ENCODE measurements at places on chromosomes 3 and 15. TPM values are rescaled to one million over a fixed set of nuclear protein-coding genes. Genes with fewer than 3 reads are reported as not detected.

DNA sequence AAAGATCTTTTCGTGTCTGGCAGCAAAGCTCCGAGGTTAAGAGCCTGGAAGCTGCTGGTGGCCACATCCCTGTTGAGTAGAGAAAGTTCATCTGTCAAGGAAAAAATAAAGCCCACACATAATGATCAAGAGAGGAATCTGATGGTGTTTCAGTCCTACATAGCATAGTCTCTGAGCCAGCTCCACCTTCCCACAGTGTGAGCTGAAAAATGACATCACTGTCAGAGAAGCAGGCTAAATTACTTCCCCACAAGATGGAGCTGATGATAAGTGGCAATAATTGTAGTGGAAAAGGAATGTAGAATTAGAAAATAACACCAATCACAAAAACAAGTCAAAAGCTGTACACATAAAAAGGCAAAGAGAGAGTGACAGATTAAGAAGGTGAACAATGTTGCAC, 84.5 kb downstream of the AQP9 start:
- no peak overlapping the region for H3K27ac ChIP-seq
- peaks cover under 1% of the 10 kb centered on the region for H3K4me1 ChIP-seq

DNA sequence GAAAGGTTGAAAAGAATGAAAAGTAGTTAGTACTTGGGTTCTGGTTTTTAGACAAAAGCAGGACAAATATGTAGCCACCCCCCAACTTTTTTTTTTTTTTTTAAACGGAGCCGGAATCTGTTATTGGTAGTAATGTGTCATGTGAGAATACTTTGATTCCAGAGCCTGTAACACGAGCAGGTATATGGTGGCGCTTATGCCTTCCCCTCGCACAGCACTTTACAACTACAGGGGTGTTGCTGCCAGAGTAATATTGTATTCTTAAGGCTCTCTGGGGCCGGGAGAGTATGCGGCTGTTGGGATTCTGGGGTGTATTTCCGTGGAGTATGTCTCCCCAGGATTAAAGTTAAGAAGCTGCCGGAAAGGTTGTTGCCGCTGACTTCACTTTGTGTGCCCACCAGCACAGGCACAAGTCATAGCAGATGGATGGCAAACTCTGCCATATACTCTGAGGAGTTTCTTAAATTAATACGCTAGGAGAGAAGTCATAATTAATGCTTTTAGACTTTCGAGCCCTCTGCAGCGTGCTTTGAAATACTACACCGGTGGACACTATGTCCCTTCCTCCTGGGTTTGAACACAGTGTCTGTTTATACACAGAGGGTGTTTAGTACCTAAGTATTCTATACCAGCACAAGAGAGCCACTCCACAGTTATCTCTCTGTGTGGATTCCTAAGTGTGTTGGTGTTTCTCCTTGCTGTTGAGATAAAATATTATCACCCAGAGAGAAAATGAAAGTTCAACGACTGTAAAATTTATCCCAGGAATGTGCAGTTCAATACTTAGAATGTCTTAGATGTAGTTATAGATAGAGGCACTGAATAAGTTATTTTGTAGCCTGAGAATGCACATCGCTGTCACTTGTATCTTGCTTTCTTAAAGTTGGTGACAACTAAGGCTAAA, 1.4 kb downstream of the MBNL1 start:
- no peaks in the 10 kb centered on the region for H3K27me3 ChIP-seq
- peak overlapping the region; percentile 94 for H3K27ac ChIP-seq
- peaks cover 29% of the 10 kb centered on the region for H3K36me3 ChIP-seq
- peaks cover 72% of the 10 kb centered on the region for H3K4me1 ChIP-seq

Gene SHF
- total RNA-seq = 16.3 TPM

DNA sequence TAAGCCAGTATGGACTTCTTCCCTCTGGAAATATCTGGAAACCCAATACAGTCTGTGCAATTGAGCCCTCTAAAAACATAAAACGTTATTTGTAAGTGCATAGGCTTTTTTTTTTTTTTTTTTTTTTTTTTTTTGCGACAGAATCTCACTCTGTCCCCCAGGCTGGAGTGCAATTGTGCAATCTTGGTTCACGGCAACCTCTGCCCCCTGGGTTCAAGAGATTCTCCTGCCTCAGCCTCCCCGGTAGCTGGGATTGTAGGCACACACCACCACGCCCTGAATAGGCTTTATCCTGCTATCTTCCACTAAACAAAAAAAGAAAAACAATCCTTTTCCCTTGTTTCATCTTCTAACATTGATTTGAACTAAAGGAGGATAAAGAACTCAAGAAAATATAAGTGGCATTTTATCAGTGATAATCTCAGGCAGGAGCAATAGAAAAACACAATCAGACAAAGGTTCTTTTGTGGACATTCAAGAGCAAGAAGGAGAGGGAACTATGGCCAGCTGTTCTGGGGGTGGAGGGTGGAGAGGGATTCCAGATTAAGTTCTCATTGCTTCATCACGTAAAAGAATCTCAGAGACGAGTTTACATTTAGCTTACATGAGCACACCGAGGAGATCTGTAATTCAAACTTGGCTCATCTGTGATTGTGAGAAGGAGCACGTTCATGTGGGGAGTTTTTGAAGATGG, 68.6 kb downstream of the ITGB5 start:
- no peak overlapping the region for H3K4me3 ChIP-seq
- no peaks in the 10 kb centered on the region for H3K36me3 ChIP-seq
- DNase-seq = no peak
- no peaks in the 10 kb centered on the region for H3K4me1 ChIP-seq
- H3K27me3 ChIP-seq = peaks cover 26% of the 10 kb centered on the region

Gene ITGA11
- total RNA-seq = 0.27 TPM

GRCh38 chr3:155595371-155595770, 149.5 kb downstream of the PLCH1 start:
- H3K4me1 ChIP-seq = no peaks in the 10 kb centered on the region
- no peak overlapping the region for H3K4me3 ChIP-seq
- H3K27me3 ChIP-seq = no peaks in the 10 kb centered on the region
- H3K36me3 ChIP-seq = no peaks in the 10 kb centered on the region

DNA sequence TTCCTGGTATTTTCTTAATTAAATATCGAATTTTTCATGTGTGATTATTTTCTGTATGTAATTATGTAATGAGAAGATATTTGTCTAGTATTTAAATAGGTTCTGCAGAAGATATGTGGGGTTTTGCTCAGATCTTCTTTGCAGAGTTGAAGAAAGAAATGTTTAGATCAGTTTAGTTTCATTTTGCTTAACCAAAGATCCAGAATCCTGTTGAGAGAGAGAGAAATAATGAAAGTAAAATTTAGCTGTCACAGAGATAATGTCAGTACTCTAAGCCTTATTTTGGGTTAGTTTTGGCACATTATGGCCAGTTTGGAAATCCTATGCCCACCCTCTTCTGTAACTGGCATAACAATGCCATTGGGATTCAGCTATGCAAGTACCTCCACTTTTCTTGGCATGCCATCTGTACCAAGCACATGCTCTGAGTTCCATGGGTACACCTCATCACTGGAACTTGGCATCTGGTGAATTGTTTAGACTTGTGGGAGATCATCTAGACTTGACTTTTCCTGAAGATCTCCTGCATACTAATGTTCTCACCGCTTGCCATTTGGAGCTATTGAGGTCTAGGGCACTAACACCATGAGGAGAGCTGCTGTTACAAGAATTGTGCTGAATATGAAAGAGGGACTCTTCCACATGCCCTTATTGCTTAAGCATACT, 30.9 kb downstream of the PLSCR1 start:
- DNase-seq = no peak
- H3K27ac ChIP-seq = peak overlapping the region; percentile 58
- peaks cover 32% of the 10 kb centered on the region for H3K4me1 ChIP-seq
- H3K4me3 ChIP-seq = peak overlapping the region; percentile 5
- no peaks in the 10 kb centered on the region for H3K27me3 ChIP-seq

DNA sequence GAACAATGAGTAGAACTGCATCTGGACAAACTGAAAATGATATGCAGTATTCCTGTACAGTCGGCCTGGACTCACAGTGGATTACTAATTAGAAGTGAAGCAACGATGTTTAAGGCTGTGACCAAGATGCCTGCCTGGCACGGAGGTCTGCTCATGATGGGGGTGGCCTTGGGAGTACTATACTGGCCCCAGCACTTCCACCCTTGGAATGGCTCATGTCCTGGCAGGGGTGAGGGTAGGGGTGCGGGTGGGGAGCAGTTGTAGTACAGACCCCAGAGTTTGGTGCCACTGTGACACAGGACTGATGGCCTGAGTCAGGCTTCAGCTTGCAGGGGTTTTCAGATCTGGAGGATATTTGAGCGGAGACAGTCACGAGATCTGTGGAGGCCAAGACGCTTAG, 55.1 kb upstream of the ICE2 start:
- H3K27me3 ChIP-seq = no peaks in the 10 kb centered on the region
- peaks cover 56% of the 10 kb centered on the region for H3K4me1 ChIP-seq
- peaks cover 22% of the 10 kb centered on the region for H3K36me3 ChIP-seq
- no peak overlapping the region for H3K4me3 ChIP-seq

Gene STAC
- not detected for total RNA-seq

- no peak overlapping the region for H3K4me3 ChIP-seq
- no peaks in the 10 kb centered on the region for H3K36me3 ChIP-seq
- no peak overlapping the region for H3K27ac ChIP-seq
- H3K4me1 ChIP-seq = no peaks in the 10 kb centered on the region
- DNase-seq = no peak
Observed at GRCh38 chr3:21484057-21484827, 266.8 kb downstream of the ZNF385D start.

- H3K27ac ChIP-seq = no peak overlapping the region
- no peak for DNase-seq
- no peaks in the 10 kb centered on the region for H3K4me1 ChIP-seq
- no peaks in the 10 kb centered on the region for H3K36me3 ChIP-seq
Observed at GRCh38 chr15:26888761-26889160, 21.9 kb downstream of the GABRA5 start.

DNA sequence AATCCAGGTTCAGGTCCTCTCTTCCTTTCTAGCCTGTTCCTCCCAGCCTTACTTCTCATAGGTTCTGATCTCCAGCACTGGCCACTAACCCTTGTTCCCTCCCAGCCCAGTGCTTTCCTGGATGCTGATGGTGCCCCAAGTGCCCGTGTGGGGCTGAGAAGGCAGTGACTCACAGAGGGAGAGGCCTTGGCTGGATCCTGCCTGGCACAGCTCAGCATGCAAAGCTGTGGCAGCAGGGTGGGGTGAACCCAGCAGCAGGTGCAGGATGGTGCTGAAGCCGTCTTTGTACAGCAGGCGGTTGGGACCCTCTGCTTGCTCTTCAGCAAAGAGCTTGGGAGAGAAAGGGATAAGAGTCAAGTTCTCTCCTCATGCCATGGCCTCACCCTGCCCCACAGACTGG, 7.6 kb downstream of the LPCAT4 start:
- H3K27ac ChIP-seq = no peak overlapping the region
- DNase-seq = no peak
- no peak overlapping the region for H3K4me3 ChIP-seq
- H3K27me3 ChIP-seq = no peaks in the 10 kb centered on the region
- peaks cover 42% of the 10 kb centered on the region for H3K36me3 ChIP-seq

Gene VEPH1
- total RNA-seq = not detected

Gene ACTRT3
- total RNA-seq = 1.3 TPM

- DNase-seq = no peak
- H3K27ac ChIP-seq = no peak overlapping the region
- H3K36me3 ChIP-seq = no peaks in the 10 kb centered on the region
- H3K27me3 ChIP-seq = peaks cover 21% of the 10 kb centered on the region
- H3K4me1 ChIP-seq = no peaks in the 10 kb centered on the region
Observed at GRCh38 chr3:156140001-156140595, 19.7 kb downstream of the KCNAB1 start.

- H3K27ac ChIP-seq = no peak overlapping the region
- no peak for DNase-seq
- H3K4me3 ChIP-seq = no peak overlapping the region
Observed at GRCh38 chr3:183214277-183214612, 38.8 kb upstream of the B3GNT5 start.

DNA sequence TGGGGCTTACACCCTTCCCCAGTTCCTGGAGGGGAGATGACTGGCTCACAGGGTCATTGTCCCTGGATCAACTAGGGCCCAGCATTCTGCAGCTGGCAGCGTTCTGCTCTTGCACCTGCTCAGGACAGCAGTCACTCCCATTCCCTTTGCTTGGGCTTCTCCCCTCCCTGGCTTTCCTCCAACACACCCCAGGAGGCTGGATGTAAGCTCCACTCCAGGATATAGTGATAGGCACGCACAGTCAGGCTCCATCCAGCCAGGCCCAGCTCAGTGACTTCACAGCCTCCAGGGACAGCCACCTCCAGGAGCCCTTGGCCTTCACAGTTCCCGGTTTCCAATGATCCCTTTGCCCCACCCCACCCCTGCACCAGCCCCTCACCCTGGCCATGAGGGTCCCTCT, 1.9 kb downstream of the SPTBN5 start:
- H3K36me3 ChIP-seq = peaks cover 4% of the 10 kb centered on the region
- no peaks in the 10 kb centered on the region for H3K27me3 ChIP-seq
- H3K4me3 ChIP-seq = no peak overlapping the region
- peaks cover 39% of the 10 kb centered on the region for H3K4me1 ChIP-seq
- H3K27ac ChIP-seq = no peak overlapping the region

GRCh38 chr15:66249605-66250174, 3.9 kb downstream of the MEGF11 start:
- no peak overlapping the region for H3K27ac ChIP-seq
- H3K4me3 ChIP-seq = no peak overlapping the region
- peaks cover 15% of the 10 kb centered on the region for H3K4me1 ChIP-seq
- H3K27me3 ChIP-seq = peaks cover 71% of the 10 kb centered on the region
- peaks cover 3% of the 10 kb centered on the region for H3K36me3 ChIP-seq

GRCh38 chr3:52452570-52453221, 1.1 kb downstream of the TNNC1 start:
- peaks cover 29% of the 10 kb centered on the region for H3K4me1 ChIP-seq
- peaks cover 8% of the 10 kb centered on the region for H3K36me3 ChIP-seq
- no peak overlapping the region for H3K4me3 ChIP-seq
- no peak overlapping the region for H3K27ac ChIP-seq
- no peaks in the 10 kb centered on the region for H3K27me3 ChIP-seq

- peaks cover 1% of the 10 kb centered on the region for H3K27me3 ChIP-seq
- no peaks in the 10 kb centered on the region for H3K4me1 ChIP-seq
- H3K36me3 ChIP-seq = no peaks in the 10 kb centered on the region
- H3K4me3 ChIP-seq = no peak overlapping the region
- no peak for DNase-seq
- H3K27ac ChIP-seq = no peak overlapping the region
Observed at GRCh38 chr15:81723701-81724100, 322.1 kb downstream of the MEX3B start.

DNA sequence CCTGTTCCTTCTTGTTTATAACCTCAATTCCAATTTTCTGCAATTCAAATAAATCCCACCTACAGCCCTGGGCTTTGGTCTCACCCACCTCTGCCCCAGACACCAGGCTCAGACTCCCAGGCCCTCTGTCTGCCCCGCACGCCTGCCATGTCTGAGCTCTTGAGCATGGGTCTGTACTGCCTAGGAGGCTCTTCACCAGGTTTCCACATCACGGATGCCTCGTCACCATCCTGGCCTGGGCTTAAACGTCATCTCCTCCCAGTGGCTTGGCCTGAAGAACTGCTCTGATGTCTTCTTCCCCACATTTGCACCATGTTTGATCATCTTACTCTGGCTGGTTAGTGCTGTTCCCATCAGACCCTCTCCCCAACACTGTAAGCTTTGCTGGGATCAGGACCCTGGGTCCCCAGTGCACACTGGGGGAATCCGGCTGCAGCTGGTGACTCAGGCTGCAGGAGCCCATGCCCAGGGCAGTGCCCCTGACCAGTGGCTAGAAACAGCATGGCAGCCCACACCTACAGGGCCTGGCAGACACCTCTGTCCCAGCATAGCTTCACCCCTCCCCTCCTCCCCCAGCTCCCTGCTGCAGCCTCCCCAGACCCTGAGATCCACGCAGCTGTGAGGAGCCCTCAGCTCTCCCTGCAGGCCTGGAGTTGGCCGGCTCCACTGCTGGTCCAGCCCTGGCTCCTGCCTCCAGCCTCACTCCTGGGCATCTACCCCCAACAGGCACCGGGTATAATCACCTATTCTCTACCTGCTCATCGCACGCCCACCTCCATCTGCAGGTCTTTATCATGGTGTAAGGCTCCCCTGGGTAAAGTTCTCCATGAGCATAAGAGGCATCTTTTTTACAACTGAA, 162.8 kb upstream of the NSMCE3 start:
- H3K27ac ChIP-seq = no peak overlapping the region
- H3K4me1 ChIP-seq = no peaks in the 10 kb centered on the region
- no peak for DNase-seq
- H3K4me3 ChIP-seq = no peak overlapping the region
- peaks cover 4% of the 10 kb centered on the region for H3K27me3 ChIP-seq
